ENCODE measurements at places on chromosomes 5 and 9.
A peak's percentile ranks its signal among the peaks of the same experiment; 100 is the strongest.

GRCh38 chr5:16467363-16468219 lies 2.0 kb upstream of the ZNF622 start:
- DNase-seq: no peak

- DNase-seq: no peak
These were observed 37.8 kb downstream of the EXOSC2 start for GRCh38 chr9:130731355-130731754.

DNA sequence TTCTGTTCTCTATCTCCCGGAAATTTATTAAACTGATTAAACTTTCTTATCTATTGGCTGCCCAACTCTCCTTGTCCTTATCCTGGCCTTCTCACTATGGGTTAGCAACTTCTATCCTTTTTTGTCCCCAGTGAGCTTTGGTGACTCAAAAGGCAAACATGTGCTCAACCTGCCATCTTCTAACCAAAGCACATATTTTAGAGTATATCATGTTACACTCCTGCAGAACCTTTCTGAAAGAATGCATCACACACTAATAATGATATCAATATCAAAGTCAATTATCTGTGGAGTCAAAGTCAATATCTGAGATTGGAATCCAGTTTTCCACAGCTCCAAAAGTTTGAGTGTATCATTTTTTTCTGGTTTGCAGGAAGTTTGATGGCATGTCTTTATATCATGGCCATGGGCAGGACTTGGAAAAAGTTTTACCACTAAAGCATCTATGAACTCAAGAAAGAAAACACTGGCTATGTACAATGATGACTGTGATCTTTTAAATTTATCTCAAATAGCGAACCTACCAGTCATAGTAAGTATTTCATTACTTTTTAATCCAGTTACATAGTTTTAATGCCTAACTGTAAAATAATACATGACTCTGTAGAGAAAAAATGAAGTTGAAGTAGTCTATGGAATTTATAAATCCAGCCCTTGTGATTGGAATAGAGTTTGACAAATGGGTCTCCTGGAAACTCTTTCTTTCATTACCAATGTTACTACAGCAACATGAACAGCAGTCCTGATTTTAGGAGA lies 166.8 kb downstream of the DROSHA start:
- no peak for DNase-seq

GRCh38 chr5:170388818-170389549 lies at the start of gene KCNMB1:
Gene KCNMB1, minus strand, starts transcription at chr5:170389367. Its CDS starts 3,920 bp downstream, at chr5:170385447.
- DNase-seq: no peak

- no peak for DNase-seq
These were observed 247.6 kb upstream of the PDE4D start for GRCh38 chr5:60141119-60141518.

GRCh38 chr9:127135056-127135745 lies 12.8 kb upstream of the ANGPTL2 start:
- no peak for DNase-seq

- DNase-seq: no peak
These were observed 28.1 kb downstream of the NDUFA8 start for GRCh38 chr9:122131401-122132001.

GRCh38 chr5:58927181-58927580 lies 344.3 kb downstream of the RAB3C start:
- DNase-seq: no peak

DNA sequence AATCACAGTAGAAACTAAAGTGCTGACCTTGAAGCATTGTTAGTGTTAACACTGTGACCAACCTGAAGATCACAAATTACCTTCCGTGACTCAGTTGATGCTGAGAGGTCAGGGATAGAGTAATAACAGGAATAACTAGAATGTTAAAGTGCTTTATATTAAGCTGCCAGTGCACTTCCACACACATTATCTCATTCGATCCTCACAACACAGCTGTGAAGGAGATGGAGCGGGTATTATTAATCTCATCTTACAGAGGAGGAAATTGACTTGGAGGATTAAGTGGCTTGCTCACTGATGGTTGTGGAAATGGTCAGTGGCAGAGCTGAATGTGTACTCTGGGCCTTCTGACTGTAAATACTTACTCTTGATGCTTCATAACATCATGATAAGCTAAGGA lies 252.5 kb upstream of the DMRT1 start:
- no peak for DNase-seq

DNA sequence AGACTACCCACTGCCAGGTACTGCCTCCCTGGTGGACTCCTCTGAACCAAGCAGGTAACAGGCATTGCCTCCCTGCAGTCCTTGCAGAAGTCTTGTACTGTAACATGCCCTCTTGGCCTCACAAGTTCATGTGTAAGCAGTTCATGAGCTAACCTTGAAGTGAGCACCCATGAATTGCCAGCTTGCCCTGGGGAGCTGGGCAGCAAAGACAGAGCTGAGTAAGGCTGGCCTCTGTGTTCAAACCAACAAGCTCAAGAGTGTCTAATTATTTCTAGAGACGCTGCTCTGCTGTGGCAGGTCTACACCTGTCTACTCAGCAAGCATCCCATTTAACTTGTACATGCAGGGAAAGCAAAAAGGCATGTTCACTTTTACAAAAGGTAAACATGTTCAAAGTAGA lies 113.5 kb downstream of the FEM1C start:
- DNase-seq: no peak

- DNase-seq: no peak
These were observed 10.2 kb downstream of the ADRB2 start for GRCh38 chr5:148836272-148837250.

GRCh38 chr9:126317513-126317912 lies 9.1 kb upstream of the MVB12B start:
- DNase-seq: no peak

GRCh38 chr5:111337688-111338087 lies 113.5 kb downstream of the CAMK4 start:
- DNase-seq: no peak

- no peak for DNase-seq
These were observed 76.2 kb downstream of the DAPK1 start for GRCh38 chr9:87573841-87574342.

- DNase-seq: no peak
These were observed 10.8 kb downstream of the ZNF618 start for GRCh38 chr9:113886933-113887332.

- DNase-seq: no peak
These were observed 8.5 kb downstream of the KLF9 start for GRCh38 chr9:70405808-70406433.

DNA sequence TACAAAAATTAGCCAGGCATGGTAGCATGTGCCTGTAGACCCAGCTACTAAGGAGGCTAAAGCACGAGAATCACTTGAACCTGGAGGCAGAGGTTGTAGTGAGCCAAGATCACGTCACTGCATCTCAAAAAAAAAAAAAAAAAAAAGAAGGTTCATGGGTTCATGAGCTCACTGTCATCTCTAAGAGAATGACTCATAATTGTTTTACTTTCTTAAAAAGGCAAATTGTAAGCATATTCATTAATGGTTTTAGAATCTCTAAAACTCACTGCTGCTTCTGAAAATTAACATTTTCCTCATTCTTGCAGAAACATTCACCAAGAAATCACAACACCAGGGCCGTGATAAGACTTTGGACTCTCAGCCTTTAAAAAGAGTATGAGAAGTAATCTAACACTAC lies 103.6 kb downstream of the GNA14 start:
- no peak for DNase-seq

DNA sequence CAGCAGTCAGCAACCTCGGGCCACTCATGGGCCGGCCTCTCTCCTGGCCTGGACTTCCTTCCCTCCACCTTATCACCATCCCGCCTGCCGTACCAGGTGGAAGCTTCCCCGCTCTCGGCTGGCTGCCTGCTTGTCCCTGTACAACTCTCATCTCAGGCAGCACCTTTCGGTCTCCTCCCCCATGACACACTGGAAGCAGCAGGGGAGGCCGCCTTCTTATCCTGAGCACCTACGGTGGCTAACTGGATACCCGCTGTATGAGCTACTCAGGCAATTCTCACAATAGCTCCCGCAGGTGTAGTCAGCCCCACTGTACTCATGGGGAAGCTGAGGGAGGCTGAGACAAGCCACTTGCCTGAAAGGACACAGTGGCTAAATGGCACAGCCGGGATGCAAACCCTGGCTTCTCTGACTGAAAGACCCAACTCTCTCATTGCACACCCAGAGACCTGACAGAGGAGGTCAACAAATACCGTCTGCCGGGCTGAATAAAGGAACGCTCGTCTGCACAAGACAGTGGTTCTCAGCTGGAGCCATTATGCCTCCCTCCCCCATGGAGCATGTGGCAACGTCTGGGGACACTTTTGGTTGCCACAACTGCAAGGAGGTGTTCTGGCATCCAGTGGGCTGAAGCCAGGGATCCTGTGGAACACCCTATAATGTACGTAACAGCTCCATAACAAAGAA lies 9.6 kb downstream of the STK10 start:
- no peak for DNase-seq

GRCh38 chr9:133403766-133404453 lies 13.9 kb downstream of the REXO4 start:
- peak; percentile 22 for DNase-seq

Data from NT2/D1 (cell line).